ENCODE measurements at places on chromosomes 12 and 14. TPM values are rescaled to one million over a fixed set of nuclear protein-coding genes. Genes with fewer than 3 reads are reported as not detected.

The GPATCH2L gene
- total RNA-seq = 27.7 TPM

The TSPAN11 gene
- total RNA-seq = 0.03 TPM

The NDUFA12 gene
- total RNA-seq = 129 TPM

The GZMB gene
- total RNA-seq = not detected

The OR4N2 gene
- not detected for total RNA-seq

The SLC5A8 gene
- not detected for total RNA-seq

The EML1 gene
- total RNA-seq = 50.1 TPM

The NGB gene
- total RNA-seq = not detected

The SLC15A5 gene
- total RNA-seq = not detected

The LAG3 gene
- total RNA-seq = 0.47 TPM

The CLEC4D gene
- total RNA-seq = not detected

The TAS2R46 gene
- not detected for total RNA-seq

The INHBE gene
- total RNA-seq = 0.20 TPM

The CPM gene
- 9.5 TPM for total RNA-seq

The CAPZA3 gene
- not detected for total RNA-seq

The RAD9B gene
- 0.36 TPM for total RNA-seq

The CD163 gene
- total RNA-seq = not detected

The LHX5 gene
- total RNA-seq = not detected

The MUCL1 gene
- total RNA-seq = not detected

The LTBP2 gene
- total RNA-seq = 14.8 TPM

The CD27 gene
- total RNA-seq = not detected

The PTPN6 gene
- total RNA-seq = 14.4 TPM

The GPR137C gene
- not detected for total RNA-seq

Data from A549 treated with DMSO at 1 μM for 4 hours (cell line).